ENCODE measurements at places on chromosomes 4 and X. TPM values are rescaled to one million over a fixed set of nuclear protein-coding genes. Genes with fewer than 3 reads are reported as not detected.

DNA sequence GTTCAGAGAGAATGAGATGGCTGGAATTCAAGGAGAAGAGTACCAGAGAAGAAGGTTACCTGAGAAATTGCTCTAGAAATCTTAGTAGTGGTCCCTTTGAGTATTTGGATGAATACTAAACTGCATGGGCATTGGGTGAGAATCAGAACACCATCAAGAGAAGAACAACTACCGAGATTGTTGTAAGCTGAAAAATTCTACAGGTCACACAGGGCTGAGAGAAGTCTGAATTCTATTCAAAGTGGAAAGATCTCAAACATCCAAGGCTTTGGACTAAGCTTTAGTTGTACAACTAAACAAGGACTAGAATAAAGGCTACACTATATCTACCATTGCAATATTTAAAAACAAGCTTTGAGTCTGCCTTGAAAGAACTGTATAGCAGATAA lies 40.8 kb downstream of the LRBA start:
- DNase-seq: no peak

DNA sequence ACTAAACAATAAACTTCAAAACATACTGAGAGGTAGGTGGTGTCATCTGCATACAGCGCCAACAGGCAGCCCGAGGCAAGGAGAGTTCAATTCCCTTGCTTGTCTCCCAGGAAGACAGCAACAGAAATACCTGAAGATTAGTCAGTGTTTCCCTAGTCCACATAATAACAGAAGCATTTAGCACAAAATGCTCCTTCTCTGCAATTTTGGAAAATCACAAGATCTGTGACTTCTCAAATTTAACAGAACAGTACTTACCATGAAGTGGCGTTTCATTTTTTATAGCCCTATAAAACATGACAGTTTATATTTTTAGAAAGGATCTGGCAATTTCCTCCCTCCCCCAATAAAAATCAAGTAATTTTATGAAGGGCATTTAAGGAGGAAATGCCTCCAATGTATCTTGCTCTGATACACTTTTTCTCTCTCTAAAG lies 67.1 kb upstream of the MYOZ2 start:
- peak; percentile 32 for DNase-seq

The PDLIM3 gene
- polyA plus RNA-seq: 6.8 TPM

DNA sequence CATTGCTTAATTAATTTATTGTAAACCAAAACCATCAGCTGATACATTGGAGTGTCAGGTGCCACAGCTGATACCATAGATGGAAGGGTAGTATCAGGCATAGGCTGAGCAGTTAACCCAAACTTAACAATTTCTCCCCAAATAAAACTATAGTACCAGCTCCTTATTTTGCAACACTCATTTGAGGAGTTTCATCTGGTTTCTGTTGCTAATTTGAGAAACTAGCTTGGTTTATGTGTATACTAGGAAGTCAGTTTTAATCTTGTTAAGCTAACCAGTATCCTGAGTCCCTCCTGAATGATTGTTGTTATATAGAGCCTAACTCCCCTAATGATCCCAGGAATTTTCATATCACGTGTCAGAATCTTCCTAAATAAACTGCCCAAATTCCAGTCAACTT lies 12.7 kb downstream of the DCAF16 start:
- DNase-seq: no peak

DNA sequence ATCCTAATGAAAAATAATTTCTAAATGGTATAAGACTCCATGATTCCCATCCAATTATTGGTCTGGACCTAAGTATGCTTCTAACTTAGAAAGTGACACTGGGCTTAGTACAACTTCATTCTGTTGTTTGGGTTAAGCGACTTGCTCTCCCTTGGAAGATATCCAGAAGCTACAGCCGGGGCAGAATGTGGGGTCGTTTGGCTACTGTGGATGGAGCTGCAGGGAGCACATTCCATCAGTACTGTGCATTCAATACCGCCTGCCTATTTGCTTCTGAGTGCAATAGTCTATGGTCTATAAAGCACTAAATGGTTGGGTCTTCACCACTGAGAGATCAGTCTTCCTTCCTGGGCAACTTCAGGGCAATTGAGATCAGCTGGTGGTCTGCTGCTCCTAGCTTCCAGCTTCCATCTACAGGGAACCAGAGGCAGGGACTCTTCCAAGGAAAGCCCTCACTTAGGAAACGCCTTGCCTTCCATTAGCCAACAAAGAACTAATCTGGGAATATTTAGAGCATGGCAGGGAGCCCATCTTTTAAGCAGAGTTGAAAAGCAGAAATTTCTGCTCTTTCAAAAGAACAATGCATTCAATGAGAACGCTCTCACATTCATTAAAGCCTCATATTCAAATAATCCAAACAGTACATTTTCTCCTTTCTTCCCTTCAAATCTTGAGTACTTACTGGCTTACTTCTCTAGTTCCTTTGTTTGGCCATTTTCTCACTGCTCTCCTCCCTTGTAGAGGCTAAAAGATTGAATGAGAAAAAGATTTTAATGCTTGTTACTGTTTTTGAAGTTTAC lies 1049.9 kb upstream of the TENM3 start:
- no peak for DNase-seq

The EGFL6 gene
- polyA plus RNA-seq: not detected

The ZNF630 gene
- polyA plus RNA-seq: 0.24 TPM
